ENCODE measurements at places on chromosomes 2 and 18.

- peak; percentile 31 for DNase-seq
Observed at GRCh38 chr2:88170472-88170892, 336 bp downstream of the THNSL2 start.

GRCh38 chr2:191927991-191928390, 81.1 kb upstream of the CAVIN2 start:
- DNase-seq = peak; percentile 20

- no peak for DNase-seq
Observed at GRCh38 chr2:68385220-68385906, 20.3 kb downstream of the PLEK start.

DNA sequence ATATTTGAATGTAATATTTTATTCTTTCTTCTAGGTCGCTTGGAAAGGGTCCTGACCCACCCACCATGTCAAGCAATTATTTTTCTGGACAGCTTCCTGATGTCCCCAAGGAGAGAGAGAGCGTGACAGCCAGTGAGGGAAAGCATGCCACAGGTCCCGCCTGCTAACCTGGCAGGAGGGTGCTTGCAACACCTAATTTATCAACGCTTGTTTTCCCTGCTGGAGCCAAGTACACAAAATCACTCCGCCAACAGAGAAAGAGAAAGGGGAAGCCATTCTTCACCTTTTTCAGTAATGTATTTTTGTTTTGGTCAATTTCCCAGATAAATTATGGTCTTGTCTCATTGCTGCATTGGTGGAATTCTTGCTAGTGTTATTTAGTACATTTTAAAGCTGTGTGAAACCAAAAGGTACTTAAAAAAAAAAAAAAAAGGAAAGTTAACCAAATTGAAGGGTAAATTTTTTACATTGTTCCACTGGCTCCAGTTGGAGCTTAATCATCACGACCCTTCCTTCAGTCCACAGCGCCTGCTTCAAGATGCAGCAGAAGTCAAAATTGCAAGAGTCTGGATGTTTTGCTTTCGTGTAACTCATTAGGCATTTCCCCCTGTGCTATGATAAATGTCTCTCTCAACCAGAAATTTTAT, 88.5 kb upstream of the COPS8 start:
- DNase-seq = no peak

DNA sequence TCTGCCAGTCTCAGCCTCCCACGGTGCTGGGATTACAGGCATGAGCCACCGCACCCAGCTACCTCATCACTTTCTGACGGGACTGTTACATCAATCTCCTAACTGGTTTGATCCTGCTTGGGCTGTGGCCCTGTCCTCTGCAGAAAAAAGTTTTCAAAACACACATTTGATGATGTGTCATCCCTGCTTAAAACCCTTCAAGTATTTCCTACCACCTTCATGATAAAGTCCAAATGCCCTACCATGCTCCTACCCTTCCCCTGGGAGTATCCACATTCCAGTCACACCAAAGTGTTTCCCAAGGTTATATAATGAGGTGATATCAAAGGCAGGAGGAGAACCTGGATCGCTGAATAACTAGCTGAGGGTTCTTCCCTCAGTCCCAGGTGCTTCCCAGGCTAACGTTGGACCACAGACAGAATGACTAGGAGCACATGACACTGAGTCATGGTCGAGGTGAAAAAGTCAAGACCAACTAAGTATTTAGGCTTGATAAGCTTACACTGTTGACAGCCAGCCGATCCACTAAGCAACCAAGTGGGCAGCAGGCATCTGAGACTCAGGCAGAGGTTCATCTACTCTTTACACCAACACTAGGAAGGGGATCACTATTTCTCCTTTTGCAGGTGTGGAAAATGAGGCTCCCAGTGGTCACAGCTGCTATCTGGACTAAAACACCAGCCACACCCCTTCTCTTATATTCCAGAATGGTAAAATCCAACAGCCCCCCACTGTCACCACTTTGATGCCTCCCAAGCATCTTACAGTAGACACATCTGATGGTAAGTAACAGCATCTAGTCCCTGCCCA, 31.8 kb downstream of the CYRIA start:
- no peak for DNase-seq

All from common myeloid progenitor, CD34-positive (primary cell).